NCI-H1105 treated with DMSO at 0.1 percent for 48 hours (cell line): ENCODE measurements at places on chromosomes 5 and 9.

- DNase-seq: no peak
Observed at GRCh38 chr5:180289433-180289832, 2.5 kb downstream of the MAPK9 start.

DNA sequence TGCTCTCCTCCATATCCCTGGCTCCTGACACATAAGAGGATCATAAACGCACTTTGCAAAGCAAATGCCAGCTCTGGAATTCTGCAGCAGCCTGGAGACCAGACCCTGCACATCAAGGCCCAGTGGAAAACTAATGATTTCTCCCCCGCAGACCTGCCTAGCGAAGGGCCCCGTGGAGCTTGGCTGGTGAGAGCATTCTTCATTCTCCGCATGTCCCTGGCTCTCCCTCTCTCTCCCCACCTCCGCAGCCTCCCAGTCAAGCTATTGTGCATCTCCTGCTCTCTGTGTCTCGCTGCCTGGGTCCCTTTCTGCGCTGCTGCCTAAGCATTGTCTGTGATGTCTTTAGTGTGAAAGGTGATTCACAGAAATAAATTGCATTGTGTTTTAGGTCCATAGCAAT is 46.7 kb downstream of the GRIA1 start:
- no peak for DNase-seq

DNA sequence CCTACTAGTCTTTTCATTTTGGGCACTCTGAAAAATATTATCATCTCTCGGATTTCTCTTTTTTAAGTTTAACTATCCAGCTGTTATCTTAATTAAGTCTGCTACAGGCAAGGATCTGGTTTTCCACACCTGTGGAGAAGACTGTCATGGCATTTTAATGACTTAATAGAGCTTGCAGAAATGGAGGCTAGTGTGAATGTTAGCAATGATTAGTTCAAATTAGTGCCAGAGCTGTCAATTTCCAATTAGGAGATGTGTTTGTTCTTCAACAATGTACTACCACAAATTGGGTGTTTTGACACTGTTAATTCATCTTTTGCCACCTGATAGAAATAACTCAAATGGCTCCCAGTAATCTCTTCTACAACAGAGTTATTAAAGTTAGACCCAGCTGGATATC is 2023.0 kb upstream of the CDH9 start:
- no peak for DNase-seq

DNA sequence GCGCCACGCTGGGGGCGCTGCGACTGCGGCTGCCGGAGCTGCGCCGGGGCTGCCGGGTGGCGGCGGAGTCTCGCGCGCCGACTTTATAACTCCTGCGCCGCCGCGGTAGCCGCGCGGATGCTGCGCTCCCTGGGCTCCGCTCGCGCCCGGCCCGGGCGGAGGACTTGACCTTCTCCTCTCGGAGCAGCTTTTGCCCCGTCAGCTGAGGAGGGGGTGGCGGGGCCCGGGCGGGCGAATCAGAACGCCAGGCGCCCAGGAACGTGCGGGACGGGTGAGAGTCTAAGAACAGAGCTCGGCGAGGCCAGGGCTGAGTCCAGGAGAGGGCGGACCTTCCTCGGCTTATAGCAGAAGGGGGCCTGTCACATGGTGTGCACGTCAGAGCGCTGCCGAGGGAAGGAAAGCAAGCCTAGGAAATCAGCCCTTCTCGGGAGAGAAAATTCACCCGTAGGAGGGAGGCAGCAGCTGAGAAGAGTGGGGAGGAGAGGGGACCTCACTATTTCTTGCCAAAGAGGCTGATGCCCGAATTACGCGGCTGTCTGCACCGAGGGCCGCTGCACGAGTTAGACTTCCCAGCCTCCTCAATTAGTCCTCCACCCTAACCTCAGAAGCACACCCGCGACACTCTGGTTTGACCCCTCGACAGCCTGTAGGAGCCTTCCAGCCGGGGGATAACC is at the start of gene FOXD1:
FOXD1 (minus strand) TSS at position 315 of the 674 bp plus-strand sequence. CDS start 415 bp downstream, outside the sequence.
- DNase-seq: peak; percentile 61

DNA sequence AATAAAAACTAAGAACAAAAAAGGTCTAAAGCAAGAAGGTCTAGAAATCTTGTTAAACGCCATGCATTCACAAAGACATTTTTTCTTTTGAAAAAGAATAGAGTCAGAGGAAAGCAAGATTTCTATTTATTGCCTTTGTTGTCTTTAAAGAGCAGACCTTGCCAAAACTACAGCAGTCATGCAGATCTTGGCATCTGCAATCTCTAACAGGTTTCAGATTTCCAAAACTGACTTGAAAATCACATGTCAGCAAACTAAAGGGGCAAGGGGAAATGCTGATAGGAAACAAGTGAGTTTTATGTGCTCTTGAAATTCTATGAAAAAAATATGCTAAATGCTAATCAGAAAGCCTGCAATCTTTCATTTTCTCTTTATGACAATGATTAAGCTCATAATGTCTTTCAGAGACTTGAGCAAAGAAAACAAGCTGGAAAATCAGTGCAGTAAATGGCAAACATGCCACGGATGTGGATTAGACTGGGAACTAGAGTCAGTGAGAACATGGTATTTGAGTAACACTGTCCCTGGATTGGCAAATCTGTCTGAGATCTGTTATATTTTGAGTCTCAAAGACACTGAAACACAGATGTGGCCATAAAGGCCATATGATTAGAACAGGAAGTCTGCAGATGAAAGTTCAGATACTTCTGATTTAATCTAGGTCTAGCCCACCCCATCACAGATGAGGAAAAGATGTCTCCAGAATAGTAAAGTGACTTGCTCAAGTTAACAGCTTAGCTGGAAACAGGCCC is 361.4 kb upstream of the RPS23 start:
- DNase-seq: no peak

DNA sequence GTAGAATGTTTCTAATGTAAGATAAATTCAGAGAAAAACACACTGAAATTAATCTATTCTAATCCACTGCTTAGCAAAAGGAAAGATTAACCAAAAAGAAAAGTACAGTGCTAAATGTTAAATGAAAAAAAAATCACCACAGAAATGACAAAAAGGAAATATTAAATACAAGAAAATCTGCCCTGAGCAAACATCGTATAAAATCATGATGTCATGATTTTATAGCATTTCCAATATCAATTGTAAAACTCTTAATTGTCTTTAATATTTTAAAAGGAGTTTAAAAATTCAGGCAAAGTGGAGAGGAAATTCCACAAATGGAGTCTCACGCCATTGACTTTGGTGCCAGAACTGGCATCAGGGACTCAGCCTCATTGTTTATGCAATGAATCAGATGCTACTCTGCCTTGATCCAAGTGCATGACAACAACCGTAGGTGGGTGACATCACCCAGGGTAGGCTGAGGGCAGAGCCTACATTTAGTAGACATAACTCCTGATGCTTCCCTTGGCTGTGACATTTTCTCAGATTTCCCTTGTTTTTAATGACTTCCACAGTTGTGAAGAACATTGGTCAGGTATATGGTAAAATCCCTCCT is 696.8 kb downstream of the SEMA5A start:
- DNase-seq: no peak

DNA sequence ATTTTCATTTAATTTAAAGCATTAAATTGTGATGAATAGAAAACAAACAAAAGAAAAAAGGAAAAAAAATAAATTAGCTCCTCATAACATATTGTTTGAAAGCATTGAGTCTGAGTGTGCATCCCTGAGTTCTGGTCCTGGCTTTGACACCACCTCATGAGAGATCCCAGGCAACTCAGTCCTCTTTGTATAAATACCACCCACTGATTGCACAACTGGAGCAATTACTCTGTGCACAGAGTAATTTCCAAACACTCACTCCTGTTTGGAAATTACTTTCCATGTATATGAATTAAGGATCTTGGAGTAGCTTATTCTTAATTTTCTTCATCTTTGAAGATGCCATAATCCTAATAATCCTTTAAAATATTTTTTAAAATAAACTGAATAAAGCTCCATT is 59.4 kb upstream of the C5orf46 start:
- no peak for DNase-seq
